ENCODE measurements at places on chromosomes 6 and 20. TPM values are rescaled to one million over a fixed set of nuclear protein-coding genes. Genes with fewer than 3 reads are reported as not detected.

The ATP6V1G2 gene
- 0.39 TPM for total RNA-seq

The RIPOR2 gene
- total RNA-seq, result 1.0 TPM

The BPIFB2 gene
- total RNA-seq, result not detected

The COL9A3 gene
- total RNA-seq, result not detected

The CLPSL2 gene
- total RNA-seq, result not detected

The SPEF1 gene
- total RNA-seq, result not detected

The OR12D1 gene
- not detected for total RNA-seq

The SLC22A3 gene
- total RNA-seq, result not detected

The ADGRG6 gene
- total RNA-seq, result 48.6 TPM

The FAM209A gene
- not detected for total RNA-seq
